ENCODE measurements at places on chromosomes 12 and 14.

DNA sequence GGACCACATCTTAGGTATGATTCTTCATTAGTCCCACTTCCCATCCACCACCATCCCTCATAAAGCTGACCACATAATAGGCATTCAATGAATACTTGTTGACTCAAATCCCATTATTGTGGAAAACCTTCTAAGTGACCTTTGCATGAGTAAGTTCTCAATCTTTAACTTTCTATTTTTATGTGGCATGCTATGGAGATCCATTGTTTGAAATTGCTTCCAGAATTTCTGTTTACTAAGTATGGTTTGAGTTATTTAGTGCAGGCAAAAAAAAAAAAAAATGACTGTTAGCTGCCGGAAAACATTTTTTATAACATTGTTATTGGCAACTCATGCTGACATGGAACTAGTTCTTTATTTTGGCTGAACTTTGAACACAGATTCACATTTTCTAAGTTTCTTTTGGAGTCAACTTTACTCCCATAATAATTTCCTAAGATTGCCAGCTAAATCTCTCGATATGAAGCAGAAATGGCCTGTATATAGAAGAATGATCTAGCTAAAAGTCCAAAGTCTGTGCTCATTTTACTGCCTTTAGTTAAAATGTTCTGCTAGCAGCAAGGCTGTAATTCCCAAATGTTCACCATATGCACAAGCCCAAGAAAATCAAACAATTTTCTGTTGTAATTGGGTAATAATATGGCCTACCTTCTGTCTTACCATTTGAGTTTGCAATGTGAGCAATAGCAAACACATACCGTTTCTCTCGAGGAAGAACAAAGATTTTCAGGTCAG is 77.9 kb downstream of the PTGER2 start:
- no peak for DNase-seq

GRCh38 chr12:115354007-115354890 is 670.3 kb upstream of the TBX3 start:
- DNase-seq, result no peak

DNA sequence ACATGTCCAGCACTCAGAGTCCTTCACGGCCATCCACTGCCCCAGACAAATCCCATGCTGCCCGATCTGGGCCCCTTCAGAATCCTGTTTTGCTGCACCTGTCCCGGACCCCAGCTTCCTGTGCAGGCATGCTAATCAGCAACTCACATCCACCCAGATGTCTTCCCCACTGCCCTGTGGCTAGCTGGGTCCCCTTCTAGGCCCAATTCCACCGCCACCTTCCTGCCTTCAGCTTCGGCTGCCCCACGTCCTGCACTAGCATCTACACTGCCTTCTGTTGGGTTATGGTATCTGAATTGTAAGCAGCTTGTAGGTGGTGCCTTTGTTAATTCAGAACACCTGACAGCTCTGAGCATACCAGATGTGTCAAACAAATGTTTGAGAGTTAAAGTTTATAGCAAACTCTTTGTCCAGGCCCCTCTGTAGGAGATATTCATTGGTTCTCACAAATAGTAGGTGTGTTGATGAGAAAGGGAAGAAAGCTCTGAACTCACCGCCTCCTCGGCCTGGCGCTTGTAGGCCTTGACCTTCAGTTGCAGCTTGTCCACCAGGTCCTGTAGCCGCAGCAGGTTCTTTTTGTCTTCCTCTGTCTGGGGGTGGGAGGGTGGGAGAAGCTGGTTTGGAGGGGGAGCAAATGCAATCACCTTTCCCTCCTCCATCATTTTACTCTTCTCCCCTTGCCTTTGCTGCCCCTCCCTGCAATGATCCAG is 6.0 kb downstream of the CMTM5 start:
- DNase-seq, result no peak

DNA sequence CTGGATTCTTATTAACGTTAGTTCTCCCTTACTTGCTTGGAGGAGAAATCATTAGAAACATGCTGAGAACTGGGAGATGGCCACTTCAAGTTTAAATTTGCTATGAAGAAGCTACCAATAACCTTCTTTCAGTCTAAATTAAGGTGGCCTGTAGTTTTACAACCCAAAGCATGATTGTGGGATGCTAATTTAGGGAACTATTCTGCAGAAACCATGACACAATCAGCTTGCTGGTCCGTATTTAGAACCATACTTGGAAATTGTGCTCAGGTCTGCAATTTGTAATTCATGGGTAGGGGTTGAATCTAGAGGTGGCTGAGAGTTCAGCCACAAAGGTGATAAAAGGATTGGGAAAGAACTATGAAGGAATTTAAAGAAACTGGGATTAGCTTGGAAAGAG is 405.7 kb downstream of the RAD51B start:
- no peak for DNase-seq

GRCh38 chr12:56267443-56268071 is 815 bp downstream of the COQ10A start:
- no peak for DNase-seq

- no peak for DNase-seq
Observed at GRCh38 chr12:72982356-72982755, 710.2 kb downstream of the TRHDE start.

DNA sequence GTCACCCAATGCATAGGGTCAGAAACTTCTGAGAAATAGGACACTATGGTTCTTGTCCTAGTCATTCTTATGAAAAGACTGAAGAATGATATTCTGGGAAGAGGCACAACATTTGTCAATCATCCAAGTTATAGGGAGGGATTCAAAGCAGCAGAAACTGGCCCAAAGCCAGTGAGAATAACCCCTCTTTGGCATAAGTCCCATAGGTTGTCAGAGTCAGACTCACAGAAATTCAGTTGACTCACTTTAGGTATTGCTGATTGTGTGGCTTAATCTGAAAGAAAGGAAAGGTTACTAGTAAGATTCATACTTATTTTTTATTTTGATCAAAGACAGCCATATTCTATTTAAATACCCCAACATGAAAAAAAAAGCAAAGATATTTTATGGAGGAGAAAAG is 151.0 kb downstream of the SRGAP1 start:
- DNase-seq, result no peak

- DNase-seq, result no peak
Observed at GRCh38 chr12:66620026-66620425, 58.9 kb downstream of the GRIP1 start.

- no peak for DNase-seq
Observed at GRCh38 chr14:55240526-55241178, 30.6 kb upstream of the FBXO34 start.

GRCh38 chr12:13033476-13033875 is 10.7 kb upstream of the FAM234B start:
- DNase-seq, result no peak

- DNase-seq, result no peak
Observed at GRCh38 chr14:105418269-105419194, 1.1 kb upstream of the MTA1 start.

DNA sequence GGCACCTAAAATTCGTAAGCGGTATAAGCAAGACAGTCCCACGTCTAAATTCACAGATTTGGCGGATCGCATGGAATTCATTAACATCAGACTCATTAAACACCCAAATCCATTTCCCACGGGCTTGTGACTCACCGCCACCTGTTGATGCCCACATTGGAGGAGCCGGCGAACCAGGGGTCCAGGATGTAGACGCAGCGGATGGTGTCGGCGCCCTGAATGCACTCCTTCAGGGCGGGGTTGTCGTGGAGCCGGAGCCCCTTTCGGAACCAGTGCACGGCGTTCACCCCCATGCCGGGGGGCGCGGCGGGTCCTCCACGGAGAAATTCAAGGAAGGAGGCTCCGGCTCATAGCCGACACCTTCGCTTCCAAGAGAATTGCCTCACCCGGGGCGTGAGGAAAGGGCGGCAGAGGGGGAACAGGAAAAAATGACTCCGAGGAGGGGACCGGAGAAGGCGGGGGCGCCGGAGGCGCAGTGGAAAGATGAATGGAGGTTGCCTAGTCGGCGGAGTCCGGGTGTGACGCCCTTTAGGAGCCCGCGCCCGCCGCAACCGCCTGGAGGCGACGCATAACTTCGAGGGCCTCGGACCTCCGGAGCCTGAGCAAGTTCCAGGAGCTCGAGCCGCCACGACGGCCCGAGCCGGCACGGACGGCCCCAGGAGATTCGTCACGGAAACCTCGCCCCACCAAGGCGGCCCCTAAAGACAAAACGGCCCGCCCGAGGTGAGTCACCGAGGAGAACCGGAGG is 506 bp downstream of the CRY1 start:
- no peak for DNase-seq

GRCh38 chr12:52263761-52264434 is 10.5 kb upstream of the KRT86 start:
- DNase-seq, result no peak

GRCh38 chr14:33420051-33420627 is 481.5 kb downstream of the NPAS3 start:
- no peak for DNase-seq

DNA sequence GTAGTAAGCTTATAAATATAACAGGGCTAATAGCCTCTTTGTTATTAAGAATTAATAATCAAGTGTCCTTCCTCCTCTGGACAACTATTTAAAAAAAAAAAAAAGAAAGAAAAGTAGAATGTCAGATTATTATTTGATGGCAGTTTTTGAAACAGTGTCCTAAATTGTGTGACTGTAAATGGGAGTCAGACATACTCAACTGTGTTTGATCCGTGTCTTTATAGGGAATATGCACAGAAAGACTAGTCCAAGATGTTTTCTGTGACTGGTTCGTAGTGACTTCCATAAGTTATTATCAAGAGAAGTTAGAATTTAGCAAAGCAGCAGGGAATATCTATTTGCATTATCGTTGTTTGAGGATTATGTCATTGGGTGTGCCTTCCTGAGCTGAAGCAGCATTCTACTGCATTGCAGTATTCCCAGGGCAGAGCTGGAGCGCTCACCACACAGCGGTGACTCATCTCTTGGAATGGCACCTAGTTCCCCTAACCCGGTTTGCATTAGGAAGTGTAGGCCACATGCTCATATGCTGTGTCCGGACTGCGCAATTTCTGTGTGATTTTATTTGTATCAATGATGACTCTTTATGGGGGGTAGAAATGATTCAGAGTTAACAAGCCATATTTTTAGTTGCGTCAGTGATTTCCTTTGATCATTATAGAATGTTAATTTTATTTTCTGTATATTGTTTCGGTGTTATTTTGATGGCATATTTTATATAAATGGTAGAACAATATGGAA is 7.9 kb downstream of the DYNC1H1 start:
- DNase-seq, result no peak

DNA sequence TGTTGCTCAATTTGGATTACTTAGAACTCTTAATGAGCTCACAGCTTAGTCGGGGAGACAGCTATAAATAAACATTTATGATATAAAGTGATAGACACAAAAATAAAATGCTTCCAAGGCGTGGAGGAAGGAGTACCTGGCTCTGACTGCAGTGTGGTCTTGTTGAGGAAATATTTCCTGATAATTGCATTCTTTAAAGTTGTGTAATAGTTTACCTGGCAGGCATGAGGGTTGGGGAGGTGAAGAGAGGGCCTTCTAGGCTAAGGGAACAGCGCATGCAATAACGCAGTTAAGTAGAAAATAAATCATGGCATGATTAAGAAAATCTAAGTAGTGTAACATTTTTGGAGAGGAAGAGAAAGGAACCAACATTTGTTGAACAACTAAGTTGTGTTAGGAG is 260.5 kb upstream of the ATP2B1 start:
- no peak for DNase-seq

DNA sequence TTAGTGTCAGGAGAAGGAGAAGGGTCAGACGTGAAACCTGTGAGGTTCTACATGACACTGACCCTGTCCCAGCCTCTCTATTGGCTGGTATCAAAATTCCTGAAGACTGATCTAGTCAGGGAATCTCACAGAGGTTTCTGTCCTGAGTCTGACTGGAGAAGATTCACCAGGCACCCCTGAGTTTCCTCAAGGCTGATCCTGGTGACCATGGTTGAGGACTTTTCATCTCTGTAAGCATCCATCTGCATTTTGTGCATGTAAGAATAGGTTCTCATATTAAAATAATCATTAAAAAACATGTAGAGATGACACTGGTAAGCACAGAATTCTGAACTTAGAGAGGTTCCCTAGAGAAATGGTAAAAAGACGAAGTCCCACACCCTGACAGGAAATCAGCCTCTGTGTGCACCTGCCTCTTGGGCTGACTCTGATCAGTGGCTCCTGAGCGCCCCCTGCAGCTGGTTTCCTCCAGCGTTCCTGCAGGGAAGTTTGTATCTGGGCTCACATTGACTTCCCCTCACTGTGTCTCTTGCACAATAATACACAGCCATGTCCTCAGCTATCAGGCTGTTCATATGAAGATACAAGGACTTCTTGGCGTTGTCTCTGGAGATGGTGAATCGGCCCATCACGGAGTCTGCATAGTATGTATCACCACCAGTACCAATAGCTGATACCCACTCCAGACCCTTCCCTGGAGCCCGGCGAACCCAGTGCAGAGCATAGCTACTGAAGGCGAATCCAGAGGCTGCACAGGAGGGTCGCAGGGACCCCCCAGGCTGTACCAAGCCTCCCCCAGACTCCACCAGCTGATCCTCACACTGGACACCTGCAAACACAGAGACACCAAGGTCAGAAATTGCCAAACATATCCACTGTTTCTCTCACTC is 991.9 kb downstream of the TMEM121 start:
- DNase-seq, result no peak

- no peak for DNase-seq
Observed at GRCh38 chr14:39762576-39763401, 330.6 kb upstream of the FBXO33 start.

DNA sequence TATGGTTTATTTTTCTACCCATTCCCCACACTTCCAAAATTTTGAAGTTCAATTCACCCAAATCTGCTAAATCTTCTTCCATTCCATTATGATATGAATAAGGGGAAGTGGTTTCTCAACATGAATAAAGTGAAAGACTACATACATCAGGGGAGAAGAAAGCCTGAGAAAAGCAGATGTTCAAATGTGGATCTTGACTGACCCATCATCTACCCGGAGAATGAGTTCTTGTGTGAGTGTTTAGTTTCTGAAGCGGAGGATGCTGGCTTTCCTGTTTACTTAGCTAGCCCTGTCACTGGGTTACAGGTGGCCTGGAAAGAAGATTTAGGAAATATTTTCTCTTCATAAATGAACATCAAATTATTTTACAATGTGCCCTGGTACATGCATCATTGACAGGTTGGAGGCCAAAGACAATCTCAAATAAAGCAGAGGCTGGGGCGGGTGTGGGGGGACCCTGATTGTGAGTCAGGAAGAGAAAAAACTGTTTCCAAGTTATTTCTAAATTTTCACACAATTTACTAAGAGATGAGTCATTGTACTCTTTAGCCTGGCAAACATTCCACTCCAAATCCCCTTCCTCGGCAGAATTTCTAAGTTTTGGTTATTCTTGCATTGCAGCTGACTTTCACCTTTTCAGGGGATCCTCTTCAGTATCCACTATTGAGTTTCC is 135.6 kb downstream of the SLC25A21 start:
- DNase-seq, result no peak

DNA sequence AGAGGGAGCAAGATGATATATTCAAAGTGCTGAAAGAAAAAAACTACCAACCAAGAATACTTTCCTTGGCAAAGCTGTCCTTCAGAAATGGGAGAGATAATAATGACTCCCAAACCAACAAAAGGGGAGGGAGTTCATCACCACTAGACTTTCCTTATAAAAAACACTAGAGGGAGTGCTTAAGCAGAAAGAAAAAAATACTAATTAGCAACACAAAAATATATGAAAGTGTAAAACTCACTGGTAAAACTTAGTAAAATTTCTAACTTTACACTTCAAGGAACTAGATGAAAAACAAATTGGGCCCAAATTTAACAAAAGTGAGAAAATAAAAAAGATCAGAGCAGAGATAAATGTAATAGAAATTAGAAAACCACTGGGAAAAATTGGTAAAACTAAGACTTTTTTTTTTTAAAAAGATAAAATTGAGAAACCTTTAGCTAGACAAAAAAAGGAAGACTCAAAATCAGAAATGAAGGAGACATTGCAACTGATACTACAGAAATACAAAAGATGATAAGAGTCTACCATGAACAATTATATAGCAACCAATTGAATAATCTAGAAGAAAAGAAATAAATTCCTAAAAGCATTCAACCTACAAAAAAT is 60.4 kb upstream of the FAR2 start:
- no peak for DNase-seq

Measured in D721Med (cell line).